ENCODE measurements at places on chromosomes 12 and 14.

DNA sequence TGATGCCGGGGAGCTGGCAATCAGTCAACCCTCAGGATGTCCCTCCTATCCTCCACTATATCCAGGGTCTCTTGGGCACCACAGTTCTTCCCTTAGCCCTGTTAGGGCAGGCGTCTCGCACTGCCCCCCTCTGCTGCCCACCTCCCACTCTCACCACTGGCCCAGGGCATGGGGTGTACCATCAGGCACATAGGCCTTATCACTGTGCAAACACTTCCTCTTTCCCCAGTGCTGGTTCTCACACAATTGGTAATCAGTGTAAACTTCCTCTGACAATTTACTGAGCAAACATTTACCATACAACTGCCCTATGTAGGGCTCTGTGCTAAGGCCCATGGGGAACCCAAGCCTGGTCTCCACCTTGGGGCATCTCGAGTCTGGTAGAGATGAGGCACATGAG, 20.1 kb upstream of the TMED10 start:
- DNase-seq, result no peak

GRCh38 chr14:54087376-54087775, 130.8 kb upstream of the BMP4 start:
- DNase-seq, result peak; percentile 80

GRCh38 chr14:77059276-77059915, 30.9 kb upstream of the IRF2BPL start:
- peak; percentile 94 for DNase-seq

- no peak for DNase-seq
Measured at GRCh38 chr12:113748707-113749432, 217.3 kb downstream of the RBM19 start.

- peak; percentile 96 for DNase-seq
Measured at GRCh38 chr12:53352331-53353256, 16.4 kb upstream of the SP7 start.

- no peak for DNase-seq
Measured at GRCh38 chr14:20415782-20416206, 2.5 kb upstream of the TEP1 start.

DNA sequence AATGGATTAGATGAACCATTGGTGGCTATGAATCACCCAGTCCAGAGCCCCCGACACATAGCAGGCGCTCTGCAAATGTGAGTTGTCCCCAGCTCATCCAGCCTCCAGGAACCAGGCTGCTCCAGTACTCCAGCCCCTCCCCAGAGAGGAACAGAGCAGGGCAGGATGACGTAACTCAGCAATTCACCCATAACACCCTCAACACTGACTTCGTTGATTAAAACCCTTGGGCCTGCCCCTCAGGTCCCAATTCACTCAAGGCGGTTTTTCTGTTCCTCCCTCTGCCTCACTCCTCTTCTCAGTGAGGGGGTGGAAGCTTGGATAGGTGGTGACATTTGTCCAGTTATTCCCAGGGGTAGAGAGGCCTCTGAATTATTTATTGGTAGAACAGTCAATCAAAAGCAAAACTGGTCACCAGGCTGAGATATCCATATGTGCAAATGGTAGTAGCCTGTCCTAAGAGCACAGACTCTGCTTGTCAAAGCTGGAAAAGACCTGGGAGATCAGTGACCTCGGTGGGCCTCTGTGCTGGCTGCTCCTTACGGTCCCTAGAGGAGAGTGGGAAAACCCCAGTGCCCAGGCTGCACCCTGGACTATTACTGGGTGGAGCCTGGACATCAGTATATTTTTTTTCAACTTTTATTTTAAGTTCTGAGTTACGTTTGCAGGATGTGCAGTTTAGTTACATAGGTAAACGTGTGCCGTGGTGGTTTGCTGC, 97.0 kb downstream of the CMKLR1 start:
- peak; percentile 90 for DNase-seq

GRCh38 chr12:99549196-99549595, 98.4 kb upstream of the GARIN6 start:
- DNase-seq, result no peak

GRCh38 chr12:23585782-23586163, 363.7 kb downstream of the SOX5 start:
- DNase-seq, result no peak

- DNase-seq, result no peak
Measured at GRCh38 chr12:130162745-130163460, 639 bp downstream of the FZD10 start.

DNA sequence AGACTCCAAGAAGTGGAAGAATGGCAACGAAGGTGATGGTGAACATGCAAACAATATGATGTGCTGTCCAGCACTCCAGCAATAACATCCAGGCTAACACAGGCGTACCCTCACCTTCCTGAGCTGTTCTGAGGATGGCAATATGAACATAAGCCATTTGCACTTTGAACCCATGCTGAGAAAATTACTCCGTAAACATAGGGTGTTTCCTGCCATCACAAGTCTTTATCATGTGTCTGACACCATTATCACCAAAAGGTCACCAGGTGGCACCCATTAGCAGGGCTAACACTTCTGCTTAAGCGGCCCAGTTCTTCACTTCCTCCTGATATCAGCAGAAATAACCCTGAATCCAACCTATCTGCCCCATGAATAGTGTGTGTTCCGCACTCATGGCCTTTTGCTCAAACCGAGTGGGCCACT, 482.8 kb downstream of the MED13L start:
- DNase-seq, result peak; percentile 55

GRCh38 chr12:101854747-101855146, 22.6 kb upstream of the DRAM1 start:
- no peak for DNase-seq

- no peak for DNase-seq
Measured at GRCh38 chr12:95368931-95369330, 105.0 kb upstream of the METAP2 start.

GRCh38 chr12:6363330-6364043, 11.9 kb downstream of the SCNN1A start:
- peak; percentile 92 for DNase-seq

DNA sequence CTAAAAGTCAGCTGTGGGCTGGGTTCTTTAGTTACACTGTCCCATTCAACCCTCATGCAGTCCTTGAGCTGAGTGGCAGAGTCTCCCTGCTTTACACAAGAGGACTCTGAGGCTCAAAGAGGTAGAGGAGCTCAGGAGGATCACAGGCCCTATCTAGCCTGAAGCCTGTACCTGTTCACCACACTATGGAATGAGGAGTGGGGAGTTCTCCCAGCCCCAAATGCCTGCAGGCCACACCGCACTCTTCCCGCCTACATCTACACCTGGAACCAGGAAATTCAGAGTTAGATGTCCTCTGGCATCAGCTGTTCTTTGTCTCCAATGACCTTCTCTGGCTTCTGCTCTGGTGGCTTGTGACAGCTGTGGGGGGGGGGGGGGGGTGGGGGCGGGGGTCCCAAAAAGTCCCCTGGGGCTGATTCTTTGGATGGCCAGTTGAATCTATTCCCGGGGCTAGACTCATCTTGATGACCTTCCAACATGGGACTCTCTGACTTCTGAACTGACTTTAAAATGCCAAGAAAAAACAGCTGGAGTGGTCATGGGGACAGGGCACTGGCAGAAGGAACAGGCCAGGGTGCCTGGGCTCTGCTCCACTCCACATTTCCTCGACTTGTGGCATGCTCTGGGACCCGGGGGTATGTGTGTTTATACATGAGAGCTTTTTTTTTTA, 30.6 kb downstream of the RIN3 start:
- peak; percentile 71 for DNase-seq

DNA sequence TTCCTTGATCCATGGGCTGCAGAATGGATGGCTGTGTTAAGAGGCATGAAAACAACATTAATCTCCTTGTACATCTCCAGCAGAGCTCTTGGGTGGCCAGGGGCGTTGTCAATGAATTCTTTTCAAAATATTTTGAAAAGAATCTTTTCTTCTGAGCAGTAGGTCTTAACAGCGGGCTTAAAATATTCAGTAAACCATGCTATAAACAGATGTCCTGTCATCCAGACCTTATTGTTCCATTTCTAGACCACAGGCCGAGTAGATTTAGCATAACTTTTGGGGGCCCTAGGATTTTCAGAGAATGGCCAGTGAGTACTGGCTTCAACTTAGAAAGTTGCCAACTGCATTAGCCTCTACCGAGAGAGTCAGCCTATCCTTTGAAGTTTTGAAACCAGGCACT, 130.2 kb downstream of the RAD51B start:
- no peak for DNase-seq

GRCh38 chr12:95237315-95237714, 19.7 kb downstream of the VEZT start:
- no peak for DNase-seq

Measured in islet precursor cell (in vitro differentiated cells).